ENCODE measurements at places on chromosomes 16 and 17.
A peak's percentile ranks its signal among the peaks of the same experiment; 100 is the strongest.

DNA sequence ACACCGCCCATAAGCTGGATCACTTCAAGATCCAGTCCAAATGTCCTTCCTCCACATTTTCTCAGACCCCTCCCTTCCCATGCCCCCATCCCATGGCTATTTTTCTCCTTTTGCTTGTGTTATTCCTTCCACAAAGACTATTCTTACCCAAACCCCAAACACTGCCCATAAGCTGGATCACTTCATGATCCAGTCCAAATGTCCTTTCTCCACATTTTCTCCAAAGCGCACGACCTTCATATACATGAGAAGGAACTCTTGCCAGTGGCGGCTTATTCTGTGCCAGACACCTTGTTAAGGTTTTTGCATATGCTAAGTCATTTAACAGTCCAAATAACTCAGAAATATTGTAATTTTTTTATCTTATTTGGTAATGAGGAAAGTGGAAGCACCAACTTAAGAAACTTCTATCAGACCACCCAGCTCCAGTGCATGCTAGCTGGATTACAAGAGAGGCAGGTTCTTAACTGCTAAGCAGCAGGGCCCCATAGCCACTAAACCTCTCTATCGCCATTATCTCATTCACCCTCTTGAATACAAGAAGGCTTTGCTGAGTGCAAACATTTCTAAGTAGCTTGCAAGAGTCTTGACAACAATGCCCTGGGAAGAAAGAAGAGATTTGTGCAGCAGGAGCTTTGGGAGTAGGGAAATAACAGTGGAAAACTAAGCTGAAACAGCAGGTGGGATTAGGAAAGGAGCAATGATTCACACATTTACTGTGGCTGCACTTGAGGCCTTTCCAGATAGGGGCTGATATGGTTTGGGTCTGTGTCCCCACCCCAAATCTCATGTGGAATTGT is 428.2 kb upstream of the MAF start:
- DNase-seq: no peak

- no peak for DNase-seq
Measured at GRCh38 chr17:15490634-15491261, 23.3 kb upstream of the CDRT4 start.

- DNase-seq: no peak
Measured at GRCh38 chr17:51335883-51336822, 75.8 kb downstream of the UTP18 start.

DNA sequence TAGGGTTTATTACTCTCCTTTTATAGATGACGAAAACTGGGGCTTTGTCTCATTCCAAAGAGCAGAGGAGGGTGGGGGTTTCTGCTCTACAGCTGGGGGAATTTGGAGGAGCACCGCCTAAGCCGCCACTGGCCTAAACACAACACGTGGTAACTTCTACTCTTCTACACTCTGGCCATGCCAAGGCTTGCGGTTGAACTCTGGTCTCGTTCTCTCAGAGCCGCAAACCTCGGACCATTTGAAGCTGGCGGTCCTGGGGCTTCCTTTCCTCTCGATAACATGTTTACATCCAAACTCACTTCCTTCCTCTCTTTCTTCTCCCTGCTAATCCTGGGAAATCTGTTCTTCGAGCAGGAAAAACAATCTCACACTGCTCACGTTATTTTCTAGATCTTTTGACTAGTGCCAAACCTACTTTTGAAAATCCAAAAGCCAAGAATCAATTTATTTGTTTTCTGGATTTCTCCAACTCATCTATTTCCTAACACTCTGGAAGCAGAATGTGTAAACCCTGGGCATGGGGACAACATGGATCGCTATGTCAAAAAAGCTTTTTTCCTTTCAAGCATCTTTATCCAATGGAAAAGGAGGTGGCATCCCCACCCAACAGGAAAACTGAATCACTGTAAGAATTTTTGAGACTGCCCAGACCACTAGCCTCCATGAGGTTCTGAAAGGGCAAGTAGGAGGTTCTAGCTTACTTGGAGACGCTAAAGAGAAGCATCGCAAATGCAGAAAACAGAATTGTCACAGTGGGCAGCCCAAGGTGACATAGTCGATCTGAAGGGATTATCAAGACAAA is 13.6 kb upstream of the EEF2K start:
- peak; percentile 53 for DNase-seq

- DNase-seq: no peak
Measured at GRCh38 chr17:51647826-51648225, 387.5 kb downstream of the UTP18 start.

- DNase-seq: no peak
Measured at GRCh38 chr16:66923247-66923731, 2.0 kb downstream of the RRAD start.

GRCh38 chr17:28615260-28615940 is 1.4 kb upstream of the RSKR start:
- no peak for DNase-seq

GRCh38 chr16:75238853-75239541 is 12.4 kb downstream of the BCAR1 start:
- DNase-seq: no peak

- DNase-seq: no peak
Measured at GRCh38 chr16:13036600-13036999, 135.2 kb downstream of the SHISA9 start.

- no peak for DNase-seq
Measured at GRCh38 chr16:74738816-74739215, 35.8 kb downstream of the FA2H start.

- DNase-seq: no peak
Measured at GRCh38 chr17:47907932-47908562, 12.0 kb downstream of the SP2 start.

- no peak for DNase-seq
Measured at GRCh38 chr17:79840269-79840988, 1.2 kb upstream of the CBX4 start.

- no peak for DNase-seq
Measured at GRCh38 chr17:77803726-77804125, 154.8 kb upstream of the TNRC6C start.

GRCh38 chr16:87062569-87063442 is 254.4 kb downstream of the C16orf95 start:
- DNase-seq: no peak

GRCh38 chr16:75111961-75112733 is 4.4 kb downstream of the LDHD start:
- no peak for DNase-seq

GRCh38 chr16:85169333-85170065 is 57.2 kb upstream of the CIBAR2 start:
- DNase-seq: no peak

DNA sequence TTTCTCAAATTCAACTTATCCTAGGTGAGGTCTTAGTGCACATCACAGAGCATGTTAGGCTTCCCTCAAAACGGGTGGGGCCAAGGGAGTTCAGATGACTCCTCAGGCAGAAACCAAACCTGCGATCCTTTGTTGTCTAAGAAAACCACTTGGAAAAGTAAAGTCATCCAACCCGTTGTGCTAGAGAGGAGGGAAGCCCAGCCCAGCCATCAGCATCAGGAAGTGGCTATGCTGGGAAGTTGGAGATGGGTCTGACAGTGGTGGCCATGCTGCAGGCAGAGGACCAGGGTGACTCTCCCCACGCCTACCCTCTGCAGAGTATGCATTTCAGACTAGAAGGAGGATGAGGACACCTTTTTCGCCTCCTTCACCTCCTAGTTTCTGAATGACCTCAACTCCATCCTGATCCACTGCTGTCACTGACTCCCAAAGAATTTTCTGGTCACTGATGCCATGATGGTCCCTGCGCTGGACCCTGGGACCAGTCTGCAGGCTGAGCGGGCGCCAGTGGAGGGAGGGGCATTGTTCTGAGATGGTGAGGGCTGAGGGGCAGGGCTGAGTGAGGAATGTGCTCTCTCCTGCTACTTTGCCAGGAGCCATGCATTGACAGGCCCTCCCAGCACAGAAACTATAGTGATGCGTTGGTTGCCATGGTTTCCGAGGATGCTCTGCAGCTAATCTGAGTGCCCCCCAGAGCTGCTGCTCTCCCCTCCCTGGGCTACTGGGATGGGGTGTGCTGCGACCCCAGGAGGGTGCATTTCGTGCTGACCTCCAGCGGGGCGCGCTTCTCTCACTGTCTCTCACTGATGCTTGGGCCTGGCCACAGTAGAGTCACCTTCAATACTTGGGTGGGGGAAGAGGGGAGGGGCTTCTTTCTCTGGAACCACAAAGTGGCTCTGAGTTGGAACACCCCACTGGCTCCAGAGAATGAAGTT is 20.4 kb downstream of the ALOX12B start:
- DNase-seq: no peak

- no peak for DNase-seq
Measured at GRCh38 chr16:76614269-76614668, 337.1 kb downstream of the CNTNAP4 start.

DNA sequence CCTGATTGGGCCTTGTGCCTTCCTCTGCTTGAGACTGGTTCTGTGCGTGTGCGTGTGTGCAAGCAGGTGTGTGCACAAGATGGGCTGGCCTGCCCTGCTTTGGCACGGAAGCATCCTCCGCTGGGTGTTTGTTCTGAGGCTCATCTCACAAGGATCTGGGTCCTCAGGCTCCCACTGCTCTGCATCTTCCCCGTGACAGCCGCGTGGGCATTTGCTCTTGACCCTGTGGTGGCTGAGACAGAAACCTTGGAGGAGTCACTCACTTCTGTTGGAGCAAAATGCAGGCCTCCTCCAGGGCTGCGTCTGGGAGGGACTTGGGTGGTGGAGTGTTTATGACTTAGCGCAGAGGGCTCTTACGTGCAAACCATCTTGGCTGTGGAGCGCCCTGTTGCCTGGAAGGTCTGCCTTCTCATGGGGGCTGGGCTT is 119.2 kb downstream of the RPTOR start:
- DNase-seq: peak; percentile 17

GRCh38 chr17:37273409-37274051 is 102.3 kb upstream of the C17orf78 start:
- no peak for DNase-seq
